ENCODE measurements at places on chromosomes 2 and 18. TPM values are rescaled to one million over a fixed set of nuclear protein-coding genes. Genes with fewer than 3 reads are reported as not detected.

The CD8B gene
- polyA plus RNA-seq: not detected

The INO80D gene
- polyA plus RNA-seq: 0.79 TPM

The FAM237A gene
- not detected for polyA plus RNA-seq

The POLE4 gene
- polyA plus RNA-seq: 140 TPM

The TDRD15 gene
- polyA plus RNA-seq: not detected

Measured in foreskin keratinocyte (primary cell).